ENCODE measurements at places on chromosomes 12 and 14.

DNA sequence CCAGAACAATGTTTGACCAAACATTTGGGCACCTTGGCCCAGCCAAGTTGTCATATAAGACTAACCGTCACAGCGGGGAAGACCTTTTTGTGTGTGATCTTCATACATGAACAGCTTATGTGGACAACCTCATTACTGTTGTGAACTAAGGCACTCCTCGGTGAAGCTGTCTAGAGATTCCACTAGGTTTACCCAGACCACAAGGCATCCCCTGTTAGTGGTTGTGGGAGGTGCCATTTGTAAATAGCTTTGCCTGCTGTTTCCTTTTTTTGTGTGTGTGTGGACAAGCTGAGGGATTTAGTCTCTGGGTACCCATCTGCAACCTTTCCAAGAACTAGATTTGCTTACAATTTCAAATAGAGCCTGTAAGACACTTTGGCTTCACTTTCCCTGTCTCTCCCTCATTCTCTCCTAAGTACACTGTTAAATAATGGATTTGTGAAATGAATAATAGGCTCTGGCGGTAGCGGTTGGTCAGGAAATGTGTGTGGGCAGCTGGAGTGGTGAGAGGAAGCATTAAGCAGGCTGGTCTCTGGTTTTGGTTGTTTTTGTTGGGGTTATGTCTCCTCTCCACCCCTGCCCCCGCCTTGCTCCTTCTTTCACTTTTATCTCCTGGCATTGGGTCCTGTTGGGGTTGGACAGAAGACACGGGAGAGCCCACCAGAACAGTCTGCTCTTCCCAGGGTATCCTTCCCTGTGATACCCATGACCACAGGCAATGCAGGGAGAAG lies 727.6 kb downstream of the VRK1 start:
- DNase-seq = no peak

DNA sequence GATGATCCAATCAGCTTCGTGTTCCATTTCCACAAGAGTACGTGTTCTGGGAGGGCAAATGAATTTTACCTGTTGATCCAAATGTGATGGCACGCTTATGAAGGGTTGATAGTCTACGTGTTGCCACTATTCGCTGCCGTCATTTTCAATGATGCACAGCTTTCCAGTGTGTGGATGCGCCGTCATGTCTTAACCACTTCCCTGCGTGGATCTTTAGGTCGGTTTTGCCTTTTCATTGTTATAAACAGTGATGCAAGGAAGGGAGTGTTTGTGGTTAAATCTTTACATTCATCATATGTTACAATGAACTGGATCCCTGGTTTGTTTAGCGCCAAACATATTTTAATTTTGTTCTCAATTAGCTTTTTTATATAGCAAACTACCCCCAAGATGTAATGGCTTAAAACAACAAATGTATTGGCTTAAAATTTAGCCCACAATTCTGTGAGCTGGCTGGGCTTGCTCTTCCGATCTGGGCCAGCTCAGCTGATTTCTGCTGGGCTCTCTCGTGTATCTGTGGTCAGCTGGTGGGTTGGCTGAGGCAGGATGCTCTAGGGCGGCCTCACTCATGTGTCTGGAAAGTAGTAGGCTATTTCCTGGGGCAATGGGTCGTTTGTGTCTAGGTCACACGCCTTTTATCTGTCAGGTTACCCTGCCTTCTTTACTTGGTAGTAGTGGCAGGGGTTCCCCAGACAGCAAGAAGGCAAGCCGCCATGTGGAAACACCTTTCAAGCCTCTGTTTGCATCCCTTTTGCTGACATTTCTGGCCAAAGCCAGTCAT lies 176.7 kb downstream of the CRADD start:
- DNase-seq = no peak

GRCh38 chr12:104314242-104314614 lies 10.7 kb downstream of the EID3 start:
- DNase-seq = no peak

GRCh38 chr12:90008277-90008676 lies 299.6 kb upstream of the ATP2B1 start:
- no peak for DNase-seq

- no peak for DNase-seq
Observed at GRCh38 chr12:57896115-57896433, 45.3 kb upstream of the ATP23 start.

DNA sequence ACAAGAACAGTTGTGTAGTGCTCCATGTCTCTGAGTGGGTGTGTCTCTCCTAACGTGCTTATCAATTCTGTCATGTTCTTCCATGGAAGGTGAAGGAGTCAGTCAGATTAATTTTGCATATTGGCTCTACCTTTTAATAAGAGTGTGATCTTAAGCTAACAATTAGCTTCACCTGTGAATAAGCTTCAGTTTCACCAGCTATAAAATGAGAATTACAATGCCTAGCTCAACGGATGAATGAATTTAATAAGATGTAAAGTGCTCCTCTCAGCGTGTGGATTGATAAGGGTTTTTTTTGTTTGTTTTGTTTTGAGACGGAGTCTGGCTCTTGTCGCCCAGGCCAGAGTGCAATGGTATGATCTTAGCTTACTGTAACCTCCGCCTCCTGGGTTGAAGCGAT lies 32.7 kb downstream of the CCDC175 start:
- DNase-seq = no peak

DNA sequence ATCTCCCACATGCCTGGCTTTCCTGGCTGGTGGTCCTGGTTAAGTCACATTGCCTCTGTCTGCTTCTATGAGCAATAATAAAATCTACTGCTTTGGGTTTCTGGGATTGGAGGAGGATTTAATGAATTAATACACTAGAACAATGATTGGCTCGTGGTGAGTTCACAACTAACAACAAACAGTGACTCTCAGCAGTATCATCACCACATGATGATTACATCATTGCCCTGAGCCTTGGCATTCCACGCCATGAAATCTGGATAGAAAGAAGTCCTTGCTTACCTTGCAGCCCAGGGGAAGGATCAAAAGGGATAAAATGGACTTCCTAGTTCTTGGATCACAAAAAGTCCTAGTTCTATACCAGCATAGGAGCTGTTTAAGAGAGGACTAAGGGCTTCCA lies 1069.0 kb downstream of the VRK1 start:
- no peak for DNase-seq

DNA sequence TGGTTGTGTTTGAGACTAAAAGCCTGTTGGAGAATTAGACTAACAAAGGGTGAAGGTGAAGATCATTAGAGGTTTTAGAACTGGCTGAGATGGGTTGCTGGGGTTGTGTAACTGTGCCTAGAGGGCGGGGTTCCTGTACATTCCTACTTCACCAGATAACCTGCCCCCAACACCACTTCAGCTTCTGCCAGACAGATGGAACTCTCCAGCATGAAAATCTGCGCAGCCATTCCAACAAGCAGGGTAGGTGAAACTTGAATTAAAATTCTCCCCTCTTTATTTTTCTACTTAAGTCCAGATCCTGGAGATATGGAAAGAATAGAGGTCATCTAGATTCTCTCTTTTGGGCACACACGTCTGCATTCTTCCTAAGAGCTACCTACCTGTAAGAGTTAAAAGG lies 6.0 kb downstream of the FOXG1 start:
- DNase-seq = no peak

DNA sequence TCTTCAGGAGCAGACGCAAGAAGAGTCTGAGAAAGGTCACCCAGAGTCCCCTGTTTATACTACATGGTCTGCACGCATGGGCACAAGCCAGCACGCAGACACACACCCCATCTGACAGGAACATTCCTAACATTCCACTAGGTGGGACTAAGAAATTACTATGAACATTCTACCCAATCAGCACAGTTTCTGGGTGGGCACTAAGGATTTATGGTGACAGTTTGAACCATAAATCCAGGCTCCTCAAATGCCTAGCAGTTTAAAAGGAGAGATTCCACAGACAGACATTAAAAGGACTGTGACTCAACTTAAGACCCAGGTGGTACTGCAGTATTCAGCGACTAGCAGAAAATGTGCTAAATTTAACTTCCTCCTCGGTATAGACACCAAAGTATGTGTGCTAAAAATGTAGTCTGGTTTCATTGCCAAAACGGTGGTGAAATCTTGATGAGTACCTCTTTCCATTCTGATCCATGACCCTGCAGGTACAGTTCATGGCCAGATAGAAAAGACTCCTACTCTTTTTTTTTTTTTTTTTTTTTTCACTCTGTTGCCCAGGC lies 16.2 kb downstream of the ABHD4 start:
- DNase-seq = no peak

GRCh38 chr12:21459474-21459873 lies 22.0 kb downstream of the PYROXD1 start:
- DNase-seq = no peak

DNA sequence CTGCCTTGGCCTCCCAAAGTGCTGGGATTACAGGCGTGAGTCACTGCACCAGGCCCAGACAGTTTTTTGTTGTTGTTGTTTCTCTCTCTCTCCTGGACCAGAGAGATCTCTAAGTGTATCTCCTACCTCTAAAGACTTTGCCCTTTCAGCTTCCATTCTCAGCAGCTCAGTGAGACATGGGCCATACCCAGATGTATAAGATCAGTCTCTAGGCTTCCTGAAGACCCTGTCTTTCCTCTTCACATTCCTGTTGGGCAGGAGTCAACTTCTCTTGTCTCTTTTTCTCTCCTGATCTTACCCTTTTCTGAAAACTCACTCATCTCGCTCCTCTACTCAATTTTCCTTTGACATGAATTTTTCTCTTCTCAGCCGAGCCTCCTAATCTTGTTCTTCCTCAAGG lies 42.0 kb downstream of the KCNK13 start:
- DNase-seq = no peak

- DNase-seq = no peak
Observed at GRCh38 chr12:77232045-77232444, 166.7 kb upstream of the E2F7 start.

DNA sequence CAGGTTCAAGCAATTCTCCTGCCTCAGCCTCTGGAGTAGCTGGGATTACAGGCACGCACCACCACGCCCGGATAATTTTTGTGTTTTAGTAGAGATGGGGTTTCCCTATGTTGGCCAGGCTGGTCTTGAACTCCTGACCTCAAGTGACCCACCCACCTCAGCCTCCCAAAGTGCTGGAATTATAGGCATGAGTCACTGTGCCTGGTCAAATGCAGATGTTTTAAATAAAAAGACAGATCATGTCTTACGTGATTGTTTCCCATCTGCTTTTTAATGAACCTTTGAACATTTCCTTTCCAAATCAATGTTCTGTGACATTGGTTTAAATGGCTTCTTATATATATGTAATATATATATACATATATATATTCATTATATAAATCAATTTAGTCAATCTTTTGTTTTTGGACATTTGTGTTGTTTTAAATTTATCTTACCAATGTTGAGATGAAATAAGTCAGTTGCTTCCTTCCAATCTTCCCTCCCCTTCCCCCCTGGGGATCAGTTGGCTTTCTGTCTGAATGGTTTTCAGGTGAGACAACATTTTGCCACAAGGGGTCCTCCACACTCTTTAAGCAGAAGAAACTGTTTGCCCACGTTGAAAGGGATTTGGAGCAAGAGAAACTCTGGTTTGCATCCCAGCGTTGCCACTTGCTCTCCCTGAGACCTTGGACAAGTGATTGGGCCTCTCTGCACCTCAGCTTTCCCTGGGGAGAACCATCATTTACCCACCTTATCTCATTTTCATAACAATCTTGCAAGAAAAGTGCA lies 47.6 kb upstream of the RBM19 start:
- DNase-seq = no peak

DNA sequence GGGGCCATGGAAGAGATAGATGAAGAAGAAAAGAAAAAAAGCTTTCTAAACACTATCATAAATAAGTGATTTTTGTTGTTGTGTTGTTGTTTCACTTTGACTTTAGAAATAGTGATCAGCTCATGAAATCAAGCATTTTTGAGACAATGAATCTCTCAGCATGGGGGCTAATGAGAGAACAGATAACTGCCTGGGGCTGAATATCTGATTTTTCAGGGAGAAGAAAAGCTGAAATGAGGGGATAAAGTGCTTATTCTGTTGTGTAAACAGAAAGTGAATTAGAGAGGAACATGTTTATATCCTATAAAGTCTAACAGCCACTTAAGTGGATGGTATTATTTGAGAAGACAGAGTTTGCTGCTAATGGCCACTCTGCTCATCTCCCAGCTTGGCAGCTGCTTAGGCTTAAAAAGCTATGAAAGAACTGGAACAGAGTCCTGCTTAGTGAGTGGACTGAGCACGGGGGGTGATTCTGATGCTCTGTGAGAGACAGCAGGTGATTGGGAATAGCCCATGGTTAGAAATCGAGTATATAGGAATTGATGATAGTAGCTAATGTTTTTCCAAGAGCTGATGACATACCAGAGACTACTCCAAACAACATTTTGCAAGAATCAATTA lies 646.1 kb upstream of the TMEM132C start:
- no peak for DNase-seq

DNA sequence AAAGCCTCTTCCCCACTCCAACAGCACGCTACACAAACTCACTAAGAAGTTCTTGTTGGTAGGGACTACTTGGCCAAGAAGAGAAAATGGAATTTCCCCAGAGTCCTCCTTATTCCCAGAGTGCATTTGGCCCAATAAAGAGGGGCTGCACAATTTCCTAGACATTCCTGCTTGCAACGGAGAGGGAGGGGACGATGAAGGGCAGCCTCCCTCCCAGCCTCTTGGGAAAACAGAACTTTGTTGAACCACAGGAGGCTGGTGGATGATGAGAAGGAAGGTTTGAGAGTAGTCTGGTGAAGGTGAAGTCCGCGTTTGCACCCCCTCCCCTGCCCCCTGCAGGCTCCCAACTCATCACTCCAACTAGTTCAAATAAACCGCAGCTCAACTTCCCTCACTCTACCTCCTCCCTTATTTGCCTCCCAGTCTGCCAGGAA lies 19.1 kb upstream of the TBX3 start:
- DNase-seq = no peak

Data from stimulated activated CD4-positive, alpha-beta T cell treated with anti-CD3 and anti-CD28 coated beads, Interleukin-4, amount 100 ng/mL, for 4 hours (primary cell).